ENCODE measurements at places on chromosomes 5 and 9.

GRCh38 chr5:125153231-125153630 is 406.8 kb upstream of the ZNF608 start:
- DNase-seq, result no peak

DNA sequence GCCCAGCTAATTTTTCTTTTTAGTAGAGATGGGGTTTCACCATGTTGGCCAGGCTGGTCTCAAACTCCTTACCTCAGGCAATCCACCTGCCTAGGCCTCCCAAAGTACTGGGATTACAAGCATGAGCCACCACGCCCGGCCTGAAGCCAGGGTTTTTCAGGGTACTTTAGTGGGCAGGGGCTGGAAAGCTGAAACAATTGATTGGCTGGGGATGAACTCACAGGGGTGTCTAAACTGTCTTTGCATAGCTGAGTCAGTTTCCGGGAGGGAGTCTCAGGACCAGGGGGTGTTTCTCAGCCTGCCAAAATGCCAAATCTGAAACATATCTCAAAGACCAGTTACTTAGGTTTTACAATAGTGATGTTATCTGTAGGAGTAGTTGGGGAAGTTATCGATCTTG is 46.1 kb downstream of the PRUNE2 start:
- DNase-seq, result no peak

GRCh38 chr5:66450988-66451387 is 145.2 kb upstream of the MAST4 start:
- DNase-seq, result no peak

GRCh38 chr9:136018257-136019031 is 57.3 kb upstream of the UBAC1 start:
- DNase-seq, result no peak

DNA sequence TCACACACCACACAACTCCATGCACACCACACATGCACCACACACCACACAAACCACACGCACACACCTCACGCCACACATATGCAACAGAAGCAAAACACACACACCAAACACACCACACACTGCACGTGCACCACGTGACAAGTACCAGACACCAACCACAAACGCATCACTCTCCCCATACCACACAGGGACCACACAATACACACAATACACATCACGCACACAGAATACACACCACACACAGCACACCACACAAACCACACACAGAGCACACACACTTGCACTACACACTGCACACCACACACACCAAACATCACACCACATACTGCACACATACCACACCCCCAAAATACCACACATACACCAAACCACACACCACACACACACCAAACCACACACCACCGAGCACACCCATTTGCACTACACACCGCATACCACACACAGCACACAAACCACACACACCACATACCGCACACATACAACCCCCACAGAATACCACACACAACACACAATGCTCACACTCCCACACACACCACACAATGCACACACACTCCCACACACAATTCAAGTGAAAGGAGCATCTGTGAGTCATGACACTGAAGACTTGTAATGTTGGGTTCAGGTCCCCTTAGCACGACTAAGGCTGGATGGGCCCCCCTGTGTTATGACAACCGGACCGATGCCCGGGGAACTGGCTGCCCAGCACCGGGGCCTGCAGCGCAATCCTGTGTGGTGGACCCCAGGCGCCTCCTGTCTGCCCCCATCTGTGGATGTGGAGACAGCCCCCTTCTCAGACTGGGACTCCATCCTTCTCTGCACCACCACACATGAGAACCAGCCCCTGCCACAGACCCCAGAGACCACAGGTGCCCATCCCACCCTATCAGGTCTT is 6.0 kb upstream of the ZDHHC11 start:
- DNase-seq, result no peak
